ENCODE measurements at places on chromosomes 16 and 17.

GRCh38 chr17:78899361-78900260 is 3.4 kb downstream of the CEP295NL start:
- DNase-seq = no peak

- DNase-seq = peak; percentile 34
Measured at GRCh38 chr17:40355123-40355803, 9.3 kb downstream of the GJD3 start.

GRCh38 chr16:50603206-50604064 is 55.2 kb downstream of the NKD1 start:
- DNase-seq = no peak

- DNase-seq = no peak
Measured at GRCh38 chr17:35797370-35797769, 1.9 kb upstream of the MMP28 start.

DNA sequence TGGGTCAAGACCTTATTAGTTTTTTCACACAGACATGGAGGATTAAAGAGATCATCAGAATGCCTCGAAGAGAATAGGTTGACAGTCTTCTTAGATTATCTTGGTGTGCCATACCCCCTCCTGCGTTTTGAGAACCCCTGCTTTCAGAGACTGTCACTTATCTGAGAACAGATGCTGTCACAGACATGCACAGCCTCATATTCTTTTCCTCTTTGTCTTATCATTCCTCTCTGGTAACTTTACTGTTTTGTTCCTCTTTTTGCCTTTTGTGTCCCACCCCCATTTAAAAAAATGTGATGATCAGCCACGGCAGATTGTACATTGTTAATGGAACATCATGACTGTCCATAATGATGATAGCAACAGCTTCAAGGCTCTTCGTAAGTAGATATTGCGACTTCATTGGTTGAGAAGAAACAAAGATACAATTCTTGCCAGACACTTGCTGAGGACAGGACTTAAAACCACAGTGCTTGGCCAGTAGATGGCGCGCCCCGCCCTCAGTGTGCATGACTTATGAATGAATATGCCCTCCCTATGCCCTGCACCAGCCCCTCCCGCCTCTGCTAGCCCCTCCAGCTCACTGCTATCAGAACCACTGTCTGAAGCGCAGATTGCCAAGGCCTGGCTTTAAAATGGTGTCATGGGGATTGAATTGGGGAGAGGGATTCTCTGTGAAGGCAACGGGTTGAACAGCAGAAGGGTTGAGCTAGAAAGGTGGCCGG is 2.6 kb upstream of the PITPNC1 start:
- peak; percentile 76 for DNase-seq

DNA sequence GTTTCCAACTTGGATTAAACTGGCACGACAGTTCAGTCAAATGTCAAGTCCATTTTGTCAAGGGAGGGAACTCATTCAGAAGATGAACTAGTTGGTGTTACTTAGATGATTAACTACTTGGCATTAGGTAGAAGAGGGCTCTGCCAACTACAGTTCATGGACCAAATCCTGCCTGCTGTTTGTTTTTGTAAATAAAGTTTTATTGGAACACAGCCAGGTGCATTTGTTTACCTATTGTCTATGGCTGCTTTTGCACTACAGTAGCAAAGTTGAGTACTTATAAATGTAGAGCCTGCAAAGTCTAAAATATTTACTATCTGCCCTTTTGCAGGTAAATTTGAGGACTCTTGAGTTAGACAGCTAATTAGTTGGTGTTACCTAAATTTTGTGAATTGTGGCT is 410.0 kb downstream of the MAF start:
- DNase-seq = no peak

DNA sequence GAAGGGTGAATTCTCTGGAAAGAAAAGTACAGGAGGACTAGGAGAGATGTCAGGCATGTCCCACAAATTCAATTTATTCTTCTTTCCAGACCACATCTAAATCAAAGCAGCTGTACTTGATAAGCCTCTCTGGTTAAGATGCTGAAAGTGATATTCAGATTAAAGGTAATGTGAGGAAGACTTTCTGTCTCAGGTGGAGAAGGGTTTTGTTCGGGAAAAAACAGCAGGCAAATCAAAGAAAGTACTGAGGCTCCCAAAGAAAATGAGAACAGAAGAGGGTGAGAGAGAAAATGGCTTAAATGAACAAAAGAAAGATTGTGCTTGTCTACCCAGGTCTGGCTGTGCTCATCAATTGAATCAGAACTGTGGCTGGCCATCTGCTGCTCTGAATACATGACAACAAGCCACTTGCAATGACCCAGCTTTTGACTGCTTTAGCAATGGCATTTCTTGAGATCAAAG is 55.6 kb downstream of the MMD start:
- no peak for DNase-seq

Measured in NCI-H1092 treated with DMSO at 0.1 percent for 48 hours (cell line).